Endothelial cell (in vitro differentiated cells): ENCODE measurements at places on chromosomes 13 and 19. TPM values are rescaled to one million over a fixed set of nuclear protein-coding genes. Genes with fewer than 3 reads are reported as not detected.

DNA sequence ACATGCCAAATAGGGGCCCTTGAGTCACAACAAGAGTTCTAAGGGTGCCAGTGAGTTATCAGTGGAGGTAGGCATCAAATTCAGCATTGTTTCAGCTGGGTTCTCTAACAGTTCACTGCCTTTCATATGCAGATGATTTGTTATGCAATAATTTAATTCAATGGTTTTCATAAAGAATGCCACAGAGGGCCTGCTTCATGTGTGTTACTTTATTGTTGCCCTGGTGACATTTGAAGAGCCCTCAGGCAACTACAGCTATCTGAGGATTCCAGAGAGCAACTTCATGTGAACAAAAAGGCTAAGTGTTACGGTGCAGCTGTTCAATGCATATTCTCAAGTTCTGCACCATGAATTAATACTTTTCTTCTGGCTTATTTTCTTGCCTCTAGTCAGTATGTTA lies 43.1 kb upstream of the STARD13 start:
- DNase-seq = no peak
- no peaks in the 10 kb centered on the region for H3K27me3 ChIP-seq
- H3K27ac ChIP-seq = no peak overlapping the region
- peaks cover 29% of the 10 kb centered on the region for H3K4me1 ChIP-seq
- peaks cover 11% of the 10 kb centered on the region for H3K36me3 ChIP-seq
- no peak overlapping the region for H3K4me3 ChIP-seq

DNA sequence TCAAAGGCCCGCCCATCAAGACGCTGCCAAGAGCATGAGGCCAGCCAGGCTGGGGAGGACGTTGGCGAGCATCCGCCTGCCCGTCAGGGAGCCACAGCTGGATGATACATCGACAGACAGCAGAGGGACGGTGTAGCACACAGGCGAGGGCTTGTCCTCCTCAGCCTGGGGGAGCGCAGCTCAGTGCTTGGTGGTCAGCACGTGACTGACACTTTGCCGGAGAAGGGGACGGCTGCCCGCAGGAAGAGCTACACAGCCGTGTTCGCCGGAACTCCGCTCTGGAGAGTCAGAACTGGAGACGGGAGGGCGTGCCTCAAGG lies 34.1 kb downstream of the CSNK1G2 start:
- H3K4me3 ChIP-seq = no peak overlapping the region
- peaks cover 9% of the 10 kb centered on the region for H3K36me3 ChIP-seq
- no peak overlapping the region for H3K27ac ChIP-seq
- DNase-seq = no peak
- H3K27me3 ChIP-seq = peaks cover 8% of the 10 kb centered on the region

GDF15 gene
- total RNA-seq = 1.3 TPM

EMC10 gene
- 0.21 TPM for total RNA-seq

DNA sequence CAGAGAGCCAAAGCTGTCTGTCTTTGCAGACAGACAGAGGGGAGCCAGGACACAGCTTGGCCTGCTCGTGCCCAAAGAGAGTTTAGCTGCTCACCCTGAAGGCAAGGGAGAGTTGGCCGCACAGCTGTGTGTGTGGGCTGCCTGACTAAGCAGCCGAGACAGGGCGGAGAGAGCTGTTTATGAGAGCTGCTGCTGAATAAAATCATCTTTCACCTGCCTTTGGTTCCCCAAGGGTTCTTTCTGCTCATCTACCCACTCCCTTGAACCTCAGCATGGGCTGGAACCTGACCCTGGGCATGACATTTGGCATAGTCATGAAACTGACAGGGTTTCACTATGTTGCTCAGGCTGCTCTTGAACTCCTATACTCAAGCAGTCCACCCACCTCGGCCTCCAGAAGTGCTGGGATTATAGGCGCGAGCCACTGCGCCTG lies 98.2 kb downstream of the RBM26 start:
- no peak overlapping the region for H3K27ac ChIP-seq
- no peak for DNase-seq
- no peaks in the 10 kb centered on the region for H3K36me3 ChIP-seq
- H3K27me3 ChIP-seq = no peaks in the 10 kb centered on the region
- H3K4me3 ChIP-seq = no peak overlapping the region

DNA sequence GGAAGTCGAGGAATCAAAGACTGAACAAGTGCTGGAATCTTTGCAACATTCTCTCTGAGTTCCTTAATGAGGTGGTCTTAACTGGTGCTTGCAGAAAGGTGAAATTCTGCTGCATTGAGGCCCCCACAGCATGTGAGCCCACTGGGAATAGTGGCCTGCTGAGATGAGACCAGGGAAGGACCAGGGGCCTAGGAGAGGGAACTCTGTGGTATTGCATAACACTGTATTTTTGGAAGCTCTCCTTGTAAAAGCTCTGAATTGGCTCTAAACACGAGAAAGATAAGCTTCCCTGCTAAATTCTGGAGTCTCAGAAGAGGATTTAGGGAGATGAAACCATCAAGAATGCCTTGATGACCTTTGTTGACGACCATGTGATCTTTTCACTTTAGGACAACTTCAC lies 100.4 kb upstream of the TSC22D1 start:
- H3K27me3 ChIP-seq = no peaks in the 10 kb centered on the region
- peaks cover 7% of the 10 kb centered on the region for H3K36me3 ChIP-seq
- no peaks in the 10 kb centered on the region for H3K4me1 ChIP-seq
- no peak overlapping the region for H3K4me3 ChIP-seq
- no peak overlapping the region for H3K27ac ChIP-seq

STXBP2 gene
- total RNA-seq = 42.2 TPM

DNA sequence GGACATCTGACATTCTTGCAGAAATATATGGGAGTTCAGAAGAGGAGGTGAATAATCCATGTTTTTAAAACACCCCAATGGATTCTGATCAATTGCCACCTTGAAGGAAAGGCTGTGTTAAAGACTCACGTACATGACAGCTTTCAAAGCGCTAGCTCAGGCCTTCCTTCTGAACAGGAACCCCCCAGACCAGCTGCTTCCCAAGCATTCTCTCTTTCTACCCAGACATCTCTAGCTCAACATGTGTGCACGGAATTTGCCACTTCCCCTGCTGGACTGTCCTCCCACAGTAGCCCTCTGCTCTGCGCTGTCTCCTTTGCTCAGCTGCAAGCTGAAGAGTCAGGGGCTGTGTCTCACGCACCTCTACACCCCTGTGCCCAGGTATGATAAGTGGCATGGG lies 54.5 kb downstream of the STK24 start:
- peaks cover 19% of the 10 kb centered on the region for H3K27me3 ChIP-seq
- peaks cover 41% of the 10 kb centered on the region for H3K4me1 ChIP-seq
- no peaks in the 10 kb centered on the region for H3K36me3 ChIP-seq
- no peak for DNase-seq
- H3K27ac ChIP-seq = peak overlapping the region; percentile 76
- H3K4me3 ChIP-seq = no peak overlapping the region

- DNase-seq = no peak
- H3K27me3 ChIP-seq = peaks cover 15% of the 10 kb centered on the region
- peaks cover 7% of the 10 kb centered on the region for H3K36me3 ChIP-seq
- H3K27ac ChIP-seq = no peak overlapping the region
These were observed 2.7 kb upstream of the RASAL3 start for GRCh38 chr19:15466851-15467733.

CDC34 gene
- total RNA-seq = 126 TPM

DNA sequence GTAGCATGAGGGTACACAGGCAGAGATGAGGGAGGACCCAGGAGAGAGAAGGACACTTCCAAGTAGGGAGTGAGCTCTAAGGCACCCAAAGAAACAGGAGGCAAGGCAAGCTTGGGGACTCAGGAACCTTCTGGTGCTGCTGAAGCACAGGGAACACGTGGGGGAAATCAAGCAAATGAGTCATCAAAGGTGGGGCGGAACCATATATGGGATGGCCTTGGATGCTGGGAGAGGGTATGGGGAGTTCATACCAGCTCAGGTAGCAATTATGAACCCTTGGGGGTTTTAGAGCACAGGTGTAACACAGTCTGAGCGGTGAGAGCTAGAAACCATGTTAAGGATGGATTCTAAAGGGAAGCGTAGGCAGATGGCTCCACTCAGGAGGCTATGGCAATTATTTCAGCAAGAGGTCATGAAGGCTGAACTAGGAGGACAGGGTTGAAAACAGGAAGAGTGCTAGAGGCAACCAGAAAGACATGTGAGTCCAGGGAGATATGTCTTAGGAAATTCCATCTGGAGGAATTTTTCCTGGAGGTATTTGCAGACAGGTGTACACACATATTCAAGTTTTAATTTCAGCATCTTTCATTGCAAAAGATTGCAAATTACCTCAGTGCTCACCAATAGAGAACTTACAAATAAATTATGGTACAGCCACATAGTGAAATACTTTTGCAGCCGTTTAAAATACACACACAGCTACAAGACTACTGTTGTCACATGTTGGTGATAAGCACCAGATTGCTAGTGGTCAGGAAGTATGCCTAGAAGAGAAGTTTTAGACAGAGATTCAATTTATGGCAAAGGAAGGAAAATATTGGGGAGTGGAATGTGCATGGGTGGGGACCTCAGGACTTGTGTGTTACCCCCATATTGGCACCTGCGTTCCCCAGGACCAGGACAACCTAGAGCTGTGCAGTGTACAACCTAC lies 77.0 kb downstream of the STARD13 start:
- peaks cover 54% of the 10 kb centered on the region for H3K4me1 ChIP-seq
- H3K27ac ChIP-seq = no peak overlapping the region
- H3K4me3 ChIP-seq = peak overlapping the region; percentile 10
- H3K36me3 ChIP-seq = peaks cover 11% of the 10 kb centered on the region
- peaks cover 11% of the 10 kb centered on the region for H3K27me3 ChIP-seq

KLK12 gene
- total RNA-seq = not detected

- DNase-seq = no peak
- no peaks in the 10 kb centered on the region for H3K36me3 ChIP-seq
- H3K27ac ChIP-seq = no peak overlapping the region
- H3K4me1 ChIP-seq = no peaks in the 10 kb centered on the region
- H3K4me3 ChIP-seq = no peak overlapping the region
These were observed 208.9 kb downstream of the DCT start for GRCh38 chr13:94270556-94270955.

- DNase-seq = no peak
- H3K27ac ChIP-seq = no peak overlapping the region
- H3K36me3 ChIP-seq = peaks cover 11% of the 10 kb centered on the region
- no peaks in the 10 kb centered on the region for H3K4me1 ChIP-seq
These were observed 52.9 kb downstream of the OR10H4 start for GRCh38 chr19:16001481-16002312.

DNA sequence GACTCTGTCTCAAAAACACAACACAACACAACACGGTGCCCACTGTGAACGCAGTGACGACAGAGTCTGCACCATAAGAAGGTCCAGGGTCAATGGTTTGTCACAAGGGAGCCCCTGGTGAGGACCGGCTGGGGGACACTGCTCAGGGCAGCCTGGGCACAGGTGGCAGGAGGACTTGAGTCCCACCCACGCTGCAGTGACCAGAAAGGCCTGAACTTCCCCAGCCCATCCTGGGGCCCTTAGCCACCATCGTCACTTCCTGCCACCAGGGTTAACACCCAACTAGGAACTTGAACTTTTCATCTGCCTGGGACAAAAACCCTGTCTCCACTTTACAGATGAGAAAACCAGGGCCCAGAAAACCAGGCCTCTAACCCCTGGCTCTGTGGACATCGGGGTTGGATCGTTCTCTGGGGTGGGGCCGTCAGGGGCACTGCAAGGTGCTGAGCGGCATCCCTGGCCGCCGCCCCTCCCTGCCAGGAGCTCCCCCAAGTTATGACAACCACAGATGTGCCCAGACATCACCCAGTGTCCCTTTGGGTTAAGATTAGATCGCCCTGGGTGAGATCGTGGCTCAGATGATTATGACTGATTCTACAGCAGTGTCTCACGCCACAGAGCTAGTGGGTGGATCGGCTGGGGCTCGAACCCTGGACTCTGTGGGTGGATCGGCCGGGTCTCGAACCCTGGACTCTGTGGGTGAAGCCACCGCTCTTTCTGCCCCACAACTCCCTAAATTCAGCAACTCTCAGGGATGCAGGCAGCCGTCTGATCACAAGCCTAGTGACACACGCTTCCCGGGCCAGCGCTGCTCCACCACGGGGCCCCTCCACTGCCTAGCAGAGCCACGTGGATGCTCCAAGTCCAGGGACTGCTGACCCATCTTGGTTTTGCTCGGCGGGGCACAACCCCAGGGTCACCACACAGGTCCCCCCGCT lies 14.0 kb downstream of the MOB3A start:
- DNase-seq = no peak
- no peak overlapping the region for H3K4me3 ChIP-seq
- H3K4me1 ChIP-seq = peaks cover 17% of the 10 kb centered on the region
- H3K36me3 ChIP-seq = peaks cover 27% of the 10 kb centered on the region
- H3K27me3 ChIP-seq = peaks cover 24% of the 10 kb centered on the region
- H3K27ac ChIP-seq = no peak overlapping the region

ZIC2 gene
- total RNA-seq = 3.8 TPM

DNA sequence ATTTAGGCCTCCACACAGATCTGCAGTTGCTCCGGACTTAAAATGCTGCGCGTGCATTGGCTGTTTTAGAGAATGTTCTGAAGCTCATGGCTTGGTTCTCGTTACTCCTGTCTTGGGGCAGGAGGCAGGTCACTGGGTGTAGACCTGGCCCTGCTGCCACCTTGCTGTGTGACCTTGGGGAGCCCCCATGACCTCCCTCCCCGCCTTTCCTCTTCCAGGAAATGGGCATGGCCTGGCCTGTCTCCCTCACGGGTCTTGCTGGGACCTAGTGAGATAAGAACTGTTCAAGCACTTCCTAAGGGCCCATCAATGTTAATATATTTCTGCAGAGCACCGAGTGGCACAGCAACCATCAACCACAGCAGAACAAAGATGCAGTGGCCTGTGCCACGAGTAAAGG lies 49.4 kb downstream of the KLF2 start:
- no peak overlapping the region for H3K4me3 ChIP-seq
- H3K27me3 ChIP-seq = peaks cover 17% of the 10 kb centered on the region
- no peak overlapping the region for H3K27ac ChIP-seq
- peaks cover 33% of the 10 kb centered on the region for H3K36me3 ChIP-seq
- H3K4me1 ChIP-seq = peaks cover 11% of the 10 kb centered on the region

DNA sequence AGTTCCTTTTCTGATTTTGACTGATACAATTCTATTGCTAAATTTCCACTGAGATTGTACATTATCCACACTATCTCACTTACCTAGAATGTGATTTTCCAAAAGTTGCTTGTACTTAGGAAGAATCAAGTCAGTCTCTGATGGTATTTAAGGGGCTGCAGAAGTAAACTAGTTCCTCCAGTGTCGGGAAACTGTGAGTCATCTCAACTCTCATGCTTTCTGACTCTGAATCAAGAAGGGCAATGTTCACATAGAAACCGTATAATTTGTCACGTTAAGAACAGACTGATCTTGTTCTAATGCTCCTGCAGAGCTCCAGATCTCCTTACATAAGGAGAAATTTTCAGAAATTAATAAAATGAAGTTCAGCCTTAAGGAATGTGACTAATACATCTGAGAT lies 369.3 kb downstream of the KLF5 start:
- no peaks in the 10 kb centered on the region for H3K36me3 ChIP-seq
- H3K27ac ChIP-seq = no peak overlapping the region
- DNase-seq = no peak
- H3K4me3 ChIP-seq = no peak overlapping the region
- H3K27me3 ChIP-seq = no peaks in the 10 kb centered on the region
- peaks cover 4% of the 10 kb centered on the region for H3K4me1 ChIP-seq

- peak; percentile 98 for DNase-seq
- H3K4me1 ChIP-seq = no peaks in the 10 kb centered on the region
- no peak overlapping the region for H3K27ac ChIP-seq
- peak overlapping the region; percentile 69 for H3K4me3 ChIP-seq
- H3K36me3 ChIP-seq = no peaks in the 10 kb centered on the region
- H3K27me3 ChIP-seq = no peaks in the 10 kb centered on the region
These were observed 91.6 kb downstream of the GNG7 start for GRCh38 chr19:2610637-2611482.
